SIG-M5 (cell line): ENCODE measurements at places on chromosomes 1 and 21.

GRCh38 chr1:230399321-230400006, 26.7 kb downstream of the PGBD5 start:
- DNase-seq = no peak

DNA sequence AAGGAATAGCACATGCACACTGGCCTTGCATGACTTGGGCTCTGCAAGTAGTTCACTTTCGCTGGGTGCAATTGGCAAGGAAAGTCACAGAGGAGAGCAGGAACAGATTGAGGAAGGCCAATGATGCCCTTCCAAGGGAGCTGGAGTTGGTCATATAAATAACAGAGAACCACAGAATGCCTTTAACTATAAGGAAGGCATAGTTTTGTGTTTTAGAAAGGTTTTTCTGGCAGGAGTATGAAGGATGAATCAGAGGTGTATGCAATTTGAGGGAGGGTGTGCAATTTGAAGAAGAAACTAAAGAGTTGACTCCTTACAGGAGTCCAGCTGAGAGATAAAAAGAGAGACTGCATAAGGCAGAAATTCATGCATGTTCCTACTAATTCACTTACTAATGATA, 112.1 kb downstream of the PHTF1 start:
- DNase-seq = no peak

- DNase-seq = no peak
Measured at GRCh38 chr1:5189384-5189783, 535.0 kb downstream of the AJAP1 start.

DNA sequence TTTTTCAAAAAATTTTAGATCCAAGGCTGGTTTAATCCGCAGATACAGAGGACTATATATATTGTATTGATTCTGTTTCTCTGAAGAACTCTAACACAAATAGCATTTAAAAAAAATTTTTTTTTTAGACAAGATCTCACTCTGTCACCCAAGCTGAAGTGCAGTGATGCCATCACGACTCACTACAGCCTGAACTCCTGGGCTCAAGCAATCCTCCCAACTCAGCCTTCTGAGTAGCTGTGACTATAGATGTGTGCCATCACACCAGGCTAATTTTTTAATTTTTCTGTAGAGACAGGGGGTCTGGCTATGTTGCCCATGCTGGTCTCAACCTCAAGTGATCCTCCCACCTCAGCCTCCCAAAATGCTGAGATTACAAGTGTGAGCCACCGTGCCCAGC, 3.0 kb downstream of the ANKRD45 start:
- no peak for DNase-seq

DNA sequence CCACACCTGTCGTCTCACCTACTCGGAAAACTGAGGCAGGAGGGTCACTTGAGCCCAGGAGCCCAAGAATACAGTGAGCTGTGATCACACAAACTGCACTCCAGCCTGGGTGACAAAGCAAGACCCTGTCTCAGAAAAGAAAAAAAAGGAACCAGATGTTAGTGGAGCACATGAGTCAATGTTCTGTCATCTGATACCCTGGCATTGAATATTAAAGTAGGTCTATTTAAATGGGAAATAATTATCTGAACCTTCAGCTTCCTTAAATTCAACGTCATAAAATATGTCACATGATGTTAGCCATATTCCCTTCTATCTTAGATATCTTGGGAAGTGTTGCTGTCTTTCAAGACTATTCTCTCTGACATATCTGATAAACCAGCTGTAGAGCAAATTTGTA, 47.3 kb downstream of the NCAM2 start:
- no peak for DNase-seq

- no peak for DNase-seq
Measured at GRCh38 chr1:109928591-109929111, 18.0 kb downstream of the CSF1 start.

DNA sequence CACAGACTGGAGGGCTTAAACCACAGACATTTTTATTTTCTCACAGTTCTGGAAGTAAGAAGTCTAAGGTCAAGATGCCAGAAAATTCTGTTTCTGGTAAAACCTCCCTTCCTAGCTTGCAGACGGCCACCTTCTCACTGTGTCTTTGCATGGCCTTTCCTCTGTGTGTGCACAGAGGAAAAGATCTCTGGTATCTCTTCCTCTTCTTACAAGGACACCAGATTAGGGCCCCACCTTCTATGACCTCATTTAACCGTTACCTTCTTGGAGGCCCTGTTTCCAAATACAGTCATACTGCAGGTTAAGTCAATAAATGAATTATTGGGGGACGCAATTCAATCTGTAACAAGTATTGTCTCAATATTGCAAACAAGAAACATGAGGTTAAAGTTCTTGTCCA, 63.0 kb upstream of the PRDX6 start:
- no peak for DNase-seq

DNA sequence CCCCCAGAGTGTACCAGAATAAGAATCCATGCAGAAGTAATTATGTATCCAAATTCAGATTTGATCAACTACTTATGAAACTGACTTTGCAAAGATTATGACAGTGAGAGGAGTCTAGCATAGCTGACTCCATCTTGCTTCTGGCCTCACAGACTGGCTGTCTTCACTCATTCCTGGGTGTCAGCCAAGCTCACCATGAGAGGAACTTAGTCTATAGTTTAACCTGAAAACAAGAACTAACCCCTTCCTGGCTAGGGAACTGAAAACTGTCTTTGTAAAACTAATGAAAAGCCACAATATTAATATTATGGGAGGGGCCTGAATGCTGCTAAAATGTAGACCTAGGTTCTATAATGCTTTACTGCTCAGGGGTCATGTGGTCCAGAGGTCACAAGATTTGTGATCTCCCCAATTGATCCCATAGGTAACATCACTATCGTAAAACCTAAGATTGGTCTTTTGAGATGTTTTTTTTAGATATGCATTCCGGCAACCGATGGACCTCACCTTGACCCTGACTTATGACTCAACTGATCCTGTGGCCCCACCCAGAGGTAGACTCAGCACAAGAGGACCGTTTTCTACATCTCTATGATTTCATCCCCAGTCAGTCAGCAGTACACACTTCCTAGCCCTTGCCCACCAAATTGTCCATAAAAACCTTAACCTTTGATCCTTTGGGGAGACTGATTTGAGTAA, 55.2 kb downstream of the ATP1B1 start:
- no peak for DNase-seq

GRCh38 chr1:173112129-173112528, 61.4 kb upstream of the TNFSF18 start:
- DNase-seq = peak; percentile 96

DNA sequence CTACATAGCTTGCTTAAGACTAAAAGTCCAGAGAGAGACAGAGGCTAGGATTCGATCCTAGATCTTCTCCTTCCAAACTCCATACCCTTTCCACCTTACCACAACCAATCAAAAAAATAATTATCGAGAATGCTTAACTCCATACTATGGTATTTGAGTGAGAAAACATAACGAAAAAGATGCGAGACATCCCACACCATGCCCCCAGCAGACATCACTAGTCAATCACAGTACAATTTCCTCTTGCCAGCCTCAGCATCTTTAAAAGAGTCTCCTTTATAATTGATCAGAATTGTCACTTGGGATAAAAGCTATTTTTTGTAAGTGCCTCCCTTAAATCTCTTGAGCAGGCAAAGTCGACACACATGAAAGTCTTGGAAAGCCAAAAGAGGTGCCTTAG, 875 bp downstream of the NCF2 start:
- no peak for DNase-seq

GRCh38 chr1:54052431-54052933, 522 bp downstream of the TMEM59 start:
- no peak for DNase-seq

GRCh38 chr1:116544588-116545358, 26.1 kb downstream of the CD58 start:
- no peak for DNase-seq

- DNase-seq = no peak
Measured at GRCh38 chr1:91672601-91673161, 172.0 kb downstream of the CDC7 start.

GRCh38 chr21:44382536-44382935, 29.1 kb downstream of the TRPM2 start:
- no peak for DNase-seq

DNA sequence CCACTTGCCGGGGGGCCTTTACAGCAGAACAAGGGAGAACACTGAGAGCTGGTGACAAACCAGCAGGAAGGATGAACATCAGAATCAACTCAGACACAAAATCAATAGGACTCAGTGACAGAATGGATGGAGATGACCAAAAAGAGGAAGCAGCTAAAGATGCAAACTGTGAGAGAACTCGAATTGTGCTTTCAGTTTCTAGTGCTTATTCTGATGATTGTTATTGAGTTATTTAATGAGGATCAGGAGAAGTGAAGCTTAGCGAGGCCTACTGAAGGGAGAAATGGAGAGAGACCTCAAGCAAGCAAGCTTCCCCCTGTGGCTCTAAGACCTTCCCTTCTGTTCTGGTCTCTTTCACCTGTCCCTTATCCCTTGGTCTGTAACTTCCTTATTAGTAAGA, 30.3 kb upstream of the TMEM125 start:
- DNase-seq = peak; percentile 14

GRCh38 chr1:31422505-31423319, 9.7 kb downstream of the SERINC2 start:
- DNase-seq = no peak

- no peak for DNase-seq
Measured at GRCh38 chr1:218633238-218633988, 288.3 kb downstream of the TGFB2 start.

GRCh38 chr1:179554427-179554826, 21.3 kb downstream of the NPHS2 start:
- DNase-seq = no peak

- peak; percentile 25 for DNase-seq
Measured at GRCh38 chr21:43789276-43790009, at the start of gene RRP1. Gene RRP1 (plus strand): TSS chr21:43789577. CDS start chr21:43789630, 53 bp downstream.

- no peak for DNase-seq
Measured at GRCh38 chr1:4265836-4266235, 365.8 kb upstream of the C1orf174 start.

DNA sequence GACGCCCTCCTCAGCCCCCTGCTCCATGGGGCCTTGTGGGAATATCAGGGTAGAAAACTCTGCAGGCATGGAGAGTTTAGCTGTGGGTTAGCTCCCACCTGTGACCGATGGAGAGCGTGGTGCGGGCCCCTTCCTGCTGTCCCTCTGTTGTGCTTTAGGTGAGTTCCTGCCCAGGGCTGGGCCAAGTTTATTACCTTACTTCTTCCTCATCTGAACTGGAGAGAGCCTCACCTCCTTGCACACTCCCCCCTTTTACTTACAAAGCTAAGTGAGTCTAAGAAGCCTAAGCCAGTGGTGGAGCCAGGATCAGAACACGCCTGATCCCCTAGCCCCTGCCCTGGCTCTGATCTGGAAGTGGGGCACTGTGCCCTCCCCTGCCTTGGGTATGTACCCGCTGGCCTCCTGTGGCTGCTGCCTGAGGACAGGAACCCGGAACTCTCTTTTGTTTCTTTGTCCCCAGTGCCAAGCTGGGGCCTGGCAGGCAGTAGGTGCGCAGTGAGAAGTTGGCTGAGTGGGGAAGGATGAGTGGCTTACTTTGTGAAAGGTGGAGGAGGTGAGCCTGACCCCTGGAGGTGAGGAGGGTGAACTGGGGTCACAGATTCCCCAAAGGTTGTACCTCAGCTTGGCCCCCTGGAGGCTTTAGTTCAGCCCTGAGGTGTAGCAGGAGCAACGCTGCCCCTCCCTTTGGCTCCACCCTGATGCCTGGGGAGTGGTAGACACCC, 32.9 kb downstream of the ARHGEF10L start:
- no peak for DNase-seq

DNA sequence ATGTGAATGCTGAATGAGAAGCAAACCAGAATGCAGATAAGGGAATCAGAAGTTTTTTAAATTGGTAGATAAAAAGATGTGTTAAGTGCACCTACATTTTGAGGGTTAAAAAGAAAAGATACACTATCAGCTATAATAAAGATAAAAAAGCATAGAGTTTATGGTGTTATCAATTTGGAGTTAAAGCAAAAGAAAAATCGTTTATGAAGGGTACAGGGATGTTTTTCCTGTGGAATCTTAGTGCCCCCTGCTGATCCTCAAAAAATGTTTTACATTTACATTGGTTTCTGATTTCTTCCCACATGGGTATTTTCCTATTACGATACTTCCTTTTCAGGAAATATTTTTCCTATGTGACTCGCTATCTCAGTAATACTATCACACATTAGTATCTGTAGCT, 293.5 kb downstream of the MRPL39 start:
- DNase-seq = no peak

DNA sequence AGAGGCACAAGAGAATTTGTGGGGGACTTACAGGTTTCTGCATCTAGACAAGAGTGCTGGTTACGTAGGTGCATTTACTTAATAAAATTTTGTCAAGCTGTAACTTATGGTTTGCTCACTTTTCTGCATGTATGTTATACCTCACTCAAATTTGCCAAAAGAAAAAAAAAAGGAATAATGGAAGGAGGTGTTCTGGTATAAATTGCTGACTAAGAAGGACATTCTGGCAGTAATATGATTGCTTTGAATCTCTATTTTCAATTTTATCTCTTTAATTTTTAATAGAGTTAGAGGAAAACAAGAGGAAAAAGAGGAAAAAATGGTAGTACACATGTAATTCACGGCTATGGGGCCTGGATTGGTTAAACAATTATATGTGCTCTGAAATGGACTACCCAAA, 119.5 kb downstream of the DUSP10 start:
- DNase-seq = no peak

- DNase-seq = no peak
Measured at GRCh38 chr1:209651138-209651587, 1.1 kb downstream of the LAMB3 start.

DNA sequence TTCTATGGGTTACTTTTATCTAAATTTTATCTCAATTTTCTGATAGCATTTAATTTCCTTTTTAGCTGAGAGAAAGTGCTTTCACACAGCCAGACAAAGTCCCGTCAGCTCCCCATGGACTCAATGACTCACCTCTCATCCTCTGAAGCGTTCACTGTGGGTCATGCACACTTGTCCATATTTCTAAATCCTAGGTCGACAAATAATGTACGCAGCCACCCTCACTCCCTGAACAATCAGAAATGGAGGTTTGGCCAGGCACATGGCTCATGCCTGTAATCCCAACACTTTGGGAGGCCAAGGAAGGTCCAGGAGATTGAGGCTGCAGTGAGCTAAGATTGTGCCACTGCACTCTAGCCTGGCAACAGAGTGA, 42.4 kb upstream of the COA6 start:
- no peak for DNase-seq

DNA sequence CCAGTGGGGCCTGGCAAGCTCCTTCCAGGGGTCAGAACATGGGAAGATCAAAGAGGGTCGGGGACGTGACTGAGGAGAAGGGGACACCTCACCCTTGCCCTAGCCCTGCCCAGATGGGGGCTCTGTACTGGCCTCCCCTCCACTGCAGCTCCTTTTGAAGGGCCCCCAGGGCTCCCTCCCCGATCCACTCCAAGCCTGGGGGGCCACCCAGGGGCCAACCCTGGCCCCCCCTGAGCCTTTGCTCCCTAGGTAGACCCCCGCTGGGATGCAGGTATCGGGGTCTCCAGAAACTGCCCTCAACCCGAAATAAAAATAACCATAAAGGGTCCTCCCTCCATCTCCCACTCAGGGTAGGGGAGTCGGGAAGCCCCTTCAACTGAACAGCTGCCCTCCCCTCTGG, 37.4 kb upstream of the FAM131C start:
- DNase-seq = no peak

GRCh38 chr1:225026701-225027100, 97.2 kb downstream of the DNAH14 start:
- no peak for DNase-seq

GRCh38 chr1:152497273-152497672, 13.3 kb upstream of the LCE5A start:
- no peak for DNase-seq

- DNase-seq = no peak
Measured at GRCh38 chr1:3510136-3510955, 55.9 kb downstream of the ARHGEF16 start.

- DNase-seq = no peak
Measured at GRCh38 chr1:36512842-36513241, 30.1 kb upstream of the CSF3R start.
